Stimulated activated CD4-positive, alpha-beta T cell treated with anti-CD3 and anti-CD28 coated beads, Interleukin-15, amount 100 ng/mL, for 1 hour (primary cell): ENCODE measurements at places on chromosomes 1 and 21.

DNA sequence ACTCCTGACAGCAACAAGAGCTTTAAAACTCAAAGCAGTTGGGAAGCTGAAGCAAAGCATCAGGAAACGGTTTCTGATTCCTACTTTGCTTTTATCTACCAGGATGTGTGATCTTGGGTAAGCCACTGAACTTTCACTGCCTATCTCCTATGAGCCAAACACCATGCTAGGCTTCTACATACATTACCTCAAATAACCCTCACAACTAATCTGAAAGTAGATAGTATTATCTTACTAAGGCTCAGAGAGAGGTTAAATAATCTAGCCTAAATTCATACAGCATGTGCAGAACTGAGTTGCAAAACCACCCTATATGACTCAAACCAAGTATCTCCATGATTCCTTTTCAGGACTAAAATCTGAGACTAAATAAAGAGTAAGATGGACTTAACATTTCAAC is 83.8 kb downstream of the EVI5 start:
- no peak for DNase-seq

GRCh38 chr1:116431870-116432500 is 58.9 kb downstream of the ATP1A1 start:
- DNase-seq, result no peak

DNA sequence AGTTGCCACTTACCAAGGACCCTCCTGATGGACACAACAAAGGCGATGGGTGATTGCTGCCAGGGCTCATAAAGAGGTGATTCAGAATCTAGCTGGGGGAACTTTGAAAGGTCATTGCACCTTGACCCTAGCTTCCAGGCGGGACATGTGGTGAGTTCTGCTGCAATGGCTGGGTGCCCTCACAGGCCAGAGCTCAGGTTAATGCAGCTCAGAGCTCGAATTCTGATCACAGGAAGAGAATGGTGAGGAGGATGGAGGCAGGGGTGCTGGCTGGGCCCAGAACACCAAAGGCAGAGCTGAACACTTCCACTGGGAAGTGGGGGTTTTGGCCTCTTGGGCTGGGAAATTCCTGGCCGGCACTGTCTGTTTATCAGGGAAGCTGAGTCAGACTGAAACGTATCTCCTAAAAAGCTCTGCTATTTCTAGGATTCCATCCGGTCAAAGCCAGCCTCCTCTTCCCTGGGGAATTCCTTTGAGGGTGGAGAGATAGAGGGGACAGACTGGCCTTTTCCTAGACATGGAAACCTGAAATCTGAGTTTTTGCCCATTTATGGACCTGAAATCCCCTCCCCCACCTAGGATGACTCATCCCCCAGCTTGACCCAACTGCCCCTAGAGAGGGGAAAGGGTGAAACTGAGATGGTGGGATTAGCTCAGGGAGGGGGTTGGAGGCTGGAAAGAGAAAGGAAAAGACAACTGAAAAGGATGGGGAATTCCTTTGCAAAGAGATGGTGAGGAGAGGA is 27.2 kb downstream of the NUAK2 start:
- DNase-seq, result no peak

DNA sequence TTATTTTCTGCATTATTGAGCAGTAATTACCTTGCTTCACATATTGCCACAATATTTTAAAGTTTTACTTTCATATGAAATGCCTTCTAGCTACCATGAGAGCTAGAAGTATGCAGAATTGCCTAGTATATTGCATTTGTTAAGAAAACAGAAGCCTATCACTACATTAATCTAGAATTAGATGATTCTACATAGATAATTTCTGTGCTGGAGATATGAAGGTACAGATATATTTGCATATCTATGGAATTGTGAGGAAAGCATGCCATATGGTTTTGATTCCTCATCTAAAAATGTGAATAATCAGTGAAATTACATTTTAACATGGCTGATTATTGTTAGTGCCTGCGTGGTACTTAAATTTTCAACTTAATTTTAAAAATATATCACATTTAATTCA is 1418.3 kb downstream of the NCAM2 start:
- DNase-seq, result no peak

GRCh38 chr1:58774027-58774426 is 9.8 kb downstream of the JUN start:
- no peak for DNase-seq

DNA sequence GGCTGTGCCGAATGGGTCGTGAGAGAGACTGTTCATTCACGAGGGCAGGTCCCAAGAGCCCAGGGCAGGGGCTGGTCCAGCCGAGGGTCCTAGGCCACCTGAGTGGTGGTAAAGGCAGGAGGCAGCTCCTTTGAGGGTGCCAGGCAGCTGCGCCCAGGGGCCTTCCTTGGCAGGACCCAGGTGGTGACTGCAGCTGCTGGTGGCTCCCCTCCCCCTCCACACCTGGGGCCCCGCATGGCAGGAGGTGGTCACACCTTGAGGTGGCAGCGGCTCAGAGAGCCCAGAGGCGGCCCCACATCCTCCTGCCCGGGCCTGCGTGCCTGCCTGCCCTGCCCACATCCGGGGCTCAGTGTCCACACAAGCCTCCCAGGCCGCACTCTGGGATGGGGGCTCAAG is 9.8 kb upstream of the PLCH2 start:
- no peak for DNase-seq

DNA sequence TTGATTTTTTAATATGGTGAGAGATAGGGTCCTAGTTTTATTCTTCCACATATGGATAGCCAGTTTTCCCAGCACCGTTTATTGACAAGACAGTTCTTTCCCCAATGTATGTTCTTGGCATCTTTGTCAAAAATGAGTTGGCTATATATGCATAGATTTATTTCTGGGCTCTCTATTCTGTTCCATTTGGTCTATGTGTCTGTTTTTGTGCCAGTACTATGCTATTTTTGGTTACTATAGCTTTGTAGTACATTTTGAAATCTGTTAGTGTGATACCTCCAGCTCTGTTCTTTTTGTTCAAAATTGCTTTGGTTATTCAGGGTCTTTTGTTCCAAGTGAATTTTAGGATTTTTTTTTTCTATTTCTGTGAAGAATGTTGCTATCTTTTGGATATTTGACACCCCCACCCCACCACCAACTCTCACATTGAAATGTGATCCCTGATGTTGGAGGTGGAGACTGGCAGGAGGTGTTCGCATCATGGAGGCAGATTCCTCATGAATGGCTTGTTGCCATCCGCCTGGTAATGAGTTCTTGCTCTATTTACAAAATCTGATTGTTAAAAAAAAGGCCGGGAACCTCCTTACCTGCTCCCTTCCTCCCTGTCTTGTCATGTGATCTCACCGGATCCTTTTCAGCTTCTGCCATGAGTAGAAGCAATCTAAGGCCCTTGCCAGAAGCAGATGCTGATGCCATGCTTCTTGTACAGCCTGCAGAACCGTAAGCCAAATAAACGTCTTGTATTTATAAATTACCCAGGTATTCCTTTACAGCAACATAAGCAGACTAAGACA is 54.8 kb upstream of the KRTAP19-8 start:
- no peak for DNase-seq

- DNase-seq, result no peak
These were observed 689 bp downstream of the LGR6 start for GRCh38 chr1:202194328-202194648.

GRCh38 chr1:44089371-44090048 is 29.1 kb upstream of the KLF17 start:
- no peak for DNase-seq

DNA sequence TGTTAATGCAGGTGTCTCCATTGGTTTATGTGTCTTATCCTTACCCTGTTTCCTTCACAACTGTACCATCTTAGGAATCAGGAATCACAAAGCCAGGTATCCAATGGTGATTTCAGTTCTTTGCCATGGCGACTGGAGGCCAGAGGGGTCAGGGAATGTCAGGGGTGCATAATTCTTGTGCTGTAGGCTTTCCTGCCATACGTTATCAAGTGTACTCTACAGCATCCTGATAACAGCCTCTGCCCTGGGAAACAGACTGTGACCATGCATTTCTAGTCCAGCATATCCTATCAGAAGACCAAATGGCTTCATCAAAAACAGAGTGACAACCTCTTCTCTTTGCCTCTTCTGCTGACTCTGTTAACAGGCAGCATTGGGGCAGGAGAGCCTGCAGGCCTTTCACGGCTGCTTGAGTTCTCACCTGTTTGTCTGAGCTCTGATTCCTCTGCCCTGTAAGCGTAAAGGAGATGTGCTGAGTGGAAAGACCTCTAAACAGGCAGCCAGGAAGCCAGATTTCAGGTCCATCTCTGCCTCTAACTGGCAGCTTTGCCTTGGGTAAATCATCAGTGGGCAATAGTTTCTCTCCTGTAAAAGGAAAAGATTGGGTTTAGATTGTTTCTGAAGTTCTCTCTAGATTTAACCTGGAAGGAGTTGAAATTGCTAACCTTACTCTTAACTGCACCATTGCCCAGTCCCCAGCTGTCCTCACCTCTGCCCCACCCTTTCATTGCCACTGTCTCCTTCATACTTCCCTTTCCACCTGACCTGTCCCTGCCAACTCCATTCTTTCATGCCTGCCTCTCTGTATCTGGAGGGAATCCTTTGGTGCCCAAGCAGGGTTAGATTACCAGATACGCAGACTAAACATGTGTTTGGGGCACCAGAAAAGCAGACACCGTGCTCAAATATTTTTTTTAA is 80.2 kb downstream of the LRRC8D start:
- DNase-seq, result no peak

- DNase-seq, result no peak
These were observed 79.0 kb downstream of the RUNX1 start for GRCh38 chr21:34970167-34970500.

- DNase-seq, result no peak
These were observed 28.0 kb downstream of the STUM start for GRCh38 chr1:226576601-226577000.

- no peak for DNase-seq
These were observed 48.3 kb downstream of the CLIC4 start for GRCh38 chr1:24793447-24794129.

DNA sequence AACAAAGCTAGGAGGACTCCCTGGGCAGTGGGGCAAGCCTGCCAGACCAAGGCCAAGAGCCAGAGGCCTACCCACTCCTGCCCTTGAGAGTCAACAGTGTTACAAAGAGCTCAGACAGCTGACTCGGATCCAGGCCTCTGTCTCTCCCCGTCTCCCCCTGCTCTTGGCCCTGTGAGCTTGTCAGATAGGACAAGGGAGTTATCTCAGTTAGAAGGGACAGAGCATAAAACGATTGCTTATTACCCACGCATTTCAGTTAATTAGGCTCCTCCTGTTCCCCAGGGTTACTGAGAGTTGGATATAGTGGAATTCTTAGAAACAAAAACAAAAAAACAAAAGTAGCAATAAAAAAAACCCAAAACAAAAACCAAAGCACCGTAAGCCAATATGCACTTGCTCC is 1.3 kb downstream of the SLC41A1 start:
- no peak for DNase-seq

DNA sequence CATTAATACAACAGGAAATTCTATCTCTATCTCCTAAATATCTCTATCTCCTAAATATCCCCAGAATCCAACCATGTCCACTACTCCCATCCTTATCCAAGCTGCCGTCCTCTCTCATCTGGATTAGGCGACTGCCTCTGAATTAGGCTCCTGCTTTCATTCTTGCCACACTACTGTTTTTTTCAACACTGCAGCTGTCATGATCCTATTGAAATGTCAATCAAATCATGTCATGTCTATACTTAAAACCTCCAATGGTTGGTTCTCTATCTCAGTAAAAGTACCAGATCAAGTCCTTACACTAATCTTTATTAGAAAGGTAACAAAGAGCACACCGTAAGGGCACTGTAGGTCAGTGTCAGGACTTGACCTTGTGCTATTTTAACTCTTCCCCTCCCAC is 82.0 kb upstream of the NFIA start:
- DNase-seq, result no peak

DNA sequence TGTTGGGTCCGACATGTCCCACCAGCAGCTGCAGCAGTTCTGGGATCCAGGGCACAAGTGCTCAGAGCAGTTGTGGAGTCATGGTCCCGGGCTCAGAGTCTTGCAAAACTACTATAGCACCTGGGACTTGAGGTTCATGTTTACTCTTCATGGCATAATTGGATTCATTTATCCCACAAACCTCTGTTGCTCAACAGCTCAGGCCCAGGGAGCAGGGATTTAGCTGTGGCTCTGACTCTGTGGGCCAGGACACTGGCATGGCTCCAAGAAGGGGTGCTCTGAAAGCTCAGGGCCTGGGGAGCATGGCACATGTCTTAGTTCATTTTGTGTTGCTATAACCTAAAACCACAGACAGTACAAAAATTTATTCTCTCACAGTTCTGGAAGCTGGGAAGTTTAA is 626.7 kb upstream of the ADGRL2 start:
- DNase-seq, result no peak

DNA sequence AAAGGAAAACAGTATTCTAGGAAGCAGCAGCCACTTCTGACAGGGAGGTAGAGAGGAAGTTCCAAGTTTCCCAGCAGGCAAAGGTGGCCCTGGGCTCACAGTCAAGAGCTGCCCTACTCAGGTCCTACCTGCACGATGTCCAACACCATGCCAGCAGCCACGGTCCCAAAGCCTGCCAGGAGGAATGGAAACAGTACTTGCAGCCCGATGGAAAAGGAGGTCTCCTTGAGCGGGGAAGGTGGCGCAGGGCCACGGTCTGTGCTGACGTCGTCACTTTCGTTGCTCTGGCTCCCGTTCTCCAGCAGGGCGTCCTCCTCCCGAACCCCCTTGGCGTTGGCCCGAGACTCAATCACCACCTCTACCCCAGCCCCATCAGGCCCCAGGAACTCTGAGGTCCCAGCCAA is 3.1 kb downstream of the SLC41A1 start:
- no peak for DNase-seq

- no peak for DNase-seq
These were observed 6.6 kb upstream of the ETV3L start for GRCh38 chr1:157105988-157106812.

DNA sequence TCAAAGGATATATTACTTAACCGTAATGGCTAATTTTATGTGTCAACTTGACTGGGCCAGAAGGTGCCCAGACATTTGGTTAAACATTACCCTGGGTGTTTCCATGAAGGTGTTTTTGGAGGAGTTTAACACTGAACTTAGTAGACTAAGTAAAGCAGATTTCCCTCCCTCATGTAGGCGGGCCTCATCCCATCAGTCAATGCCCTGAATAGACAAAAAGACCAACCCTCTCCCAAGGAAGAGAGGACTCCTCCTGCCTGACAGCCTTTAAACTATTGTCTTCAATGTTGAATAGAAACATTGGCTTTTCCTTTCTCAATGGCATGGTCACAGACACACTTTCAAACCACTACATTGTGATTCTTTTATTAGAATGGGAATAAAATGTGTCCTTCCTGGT is 121.9 kb downstream of the SETD4 start:
- no peak for DNase-seq

- DNase-seq, result no peak
These were observed 3.1 kb downstream of the ENO1 start for GRCh38 chr1:8875216-8875861.

GRCh38 chr1:9705337-9706093 is 54.0 kb downstream of the PIK3CD start:
- no peak for DNase-seq

DNA sequence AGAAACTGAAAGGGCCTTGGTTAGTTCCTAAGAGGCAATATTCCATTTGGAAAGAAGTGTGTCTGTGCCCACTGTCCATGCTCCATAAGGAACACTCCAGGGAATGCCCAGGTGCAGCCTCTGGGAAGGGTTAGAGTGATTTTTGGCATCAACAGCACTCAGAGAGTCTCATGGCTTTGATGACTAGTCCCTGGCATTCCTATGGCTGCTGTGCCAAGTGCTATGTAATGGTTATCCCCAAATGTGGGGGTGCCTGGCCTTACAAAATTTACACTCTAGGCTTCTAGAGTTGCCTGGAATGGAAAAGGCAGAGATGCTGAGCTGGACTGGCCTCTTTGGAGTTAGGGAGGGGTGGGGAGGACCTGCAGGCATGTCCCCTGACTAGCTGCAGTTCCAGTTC is 75.0 kb upstream of the BCAR3 start:
- no peak for DNase-seq
